ENCODE measurements at places on chromosomes 12 and 14. TPM values are rescaled to one million over a fixed set of nuclear protein-coding genes. Genes with fewer than 3 reads are reported as not detected.

Gene CPNE6
- not detected for total RNA-seq

Gene GARIN6
- total RNA-seq, result not detected

Gene GPR65
- 0.17 TPM for total RNA-seq

Gene KRT74
- not detected for total RNA-seq

Gene RIPK3
- 0.33 TPM for total RNA-seq

Gene NRL
- 0.77 TPM for total RNA-seq

Gene TBX5
- total RNA-seq, result 16.8 TPM

Gene HHIPL1
- 9.9 TPM for total RNA-seq

Gene HOTAIR
- total RNA-seq, result not detected

Gene POTEM
- total RNA-seq, result not detected

Gene SUPT16H
- total RNA-seq, result 66.1 TPM

Gene COL2A1
- not detected for total RNA-seq

Gene KLRC1
- total RNA-seq, result not detected

Gene AQP6
- total RNA-seq, result 0.17 TPM

Gene ZNF740
- 16.8 TPM for total RNA-seq

Gene GYS2
- total RNA-seq, result not detected

DNA sequence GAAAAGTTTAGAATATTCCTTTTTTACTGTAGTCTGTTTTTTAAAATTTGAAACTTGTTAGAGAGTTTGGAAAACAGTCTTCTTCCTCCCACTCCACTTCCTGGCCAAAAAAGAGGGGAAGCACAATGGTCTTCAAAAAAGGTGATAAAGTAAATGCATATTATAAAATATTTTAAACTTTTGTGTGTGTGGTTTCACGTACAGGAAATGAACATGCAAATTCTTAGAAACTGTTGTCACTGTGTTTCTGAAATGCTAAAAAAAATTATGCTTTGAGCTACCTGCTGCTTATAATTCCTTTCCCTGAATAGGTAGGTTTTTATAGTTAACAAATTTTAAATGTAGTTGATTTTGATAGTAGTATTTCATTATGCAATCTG, 2.9 kb downstream of the FGFR1OP2 start:
- no peak for DNase-seq

- DNase-seq, result no peak
Observed at GRCh38 chr14:89828471-89829165, 125.9 kb downstream of the EFCAB11 start.

- peak; percentile 78 for DNase-seq
Observed at GRCh38 chr12:27305673-27306456, 26.8 kb upstream of the BMAL2 start.

- no peak for DNase-seq
Observed at GRCh38 chr14:93464271-93464670, 33.5 kb downstream of the UNC79 start.

DNA sequence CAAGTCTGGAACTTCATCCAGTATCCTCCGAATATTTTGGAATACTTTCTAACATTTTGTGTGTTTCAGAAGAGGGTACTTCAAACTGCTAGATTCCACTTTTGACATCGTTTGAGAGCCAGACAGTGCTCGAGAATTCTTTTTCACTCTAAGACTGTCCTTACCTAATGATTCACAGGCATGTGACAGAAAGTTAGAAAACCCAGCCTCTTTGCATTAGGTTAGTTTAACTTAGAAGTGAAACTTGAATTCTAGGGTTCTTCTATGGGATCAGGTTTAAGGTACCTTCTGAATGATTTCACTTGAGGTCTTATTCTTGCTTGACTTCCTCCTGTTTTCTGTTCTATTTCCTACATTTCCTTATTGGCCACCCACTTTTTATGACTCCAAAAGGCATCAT, 431.8 kb downstream of the SLC6A15 start:
- no peak for DNase-seq

DNA sequence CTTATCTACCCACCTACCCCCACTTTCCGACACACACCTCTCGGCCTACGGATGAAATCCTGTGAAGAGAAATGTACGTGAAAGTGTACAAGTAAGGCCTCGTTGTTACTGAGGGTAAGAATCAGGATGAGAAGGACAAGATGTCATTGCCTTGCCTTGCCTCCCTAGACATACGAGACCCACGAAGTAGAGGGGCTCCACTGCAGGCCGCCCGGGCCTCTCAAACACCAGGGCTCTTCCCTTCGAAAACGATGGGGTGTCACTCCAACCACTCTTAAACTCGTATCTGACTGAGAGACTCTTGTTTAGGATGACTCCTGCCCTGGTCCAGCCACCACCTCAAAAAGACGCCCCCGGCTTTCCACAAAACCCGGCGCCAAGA, 498 bp downstream of the RACGAP1 start:
- no peak for DNase-seq

- DNase-seq, result peak; percentile 84
Observed at GRCh38 chr12:116277467-116278278, at the start of gene MED13L. Gene MED13L (minus strand): TSS chr12:116277693. CDS start chr12:116277131, 562 bp downstream.

GRCh38 chr12:112788205-112788604, 3.3 kb upstream of the RPH3A start:
- DNase-seq, result no peak

GRCh38 chr12:56626701-56627100, 3.4 kb downstream of the BAZ2A start:
- no peak for DNase-seq

DNA sequence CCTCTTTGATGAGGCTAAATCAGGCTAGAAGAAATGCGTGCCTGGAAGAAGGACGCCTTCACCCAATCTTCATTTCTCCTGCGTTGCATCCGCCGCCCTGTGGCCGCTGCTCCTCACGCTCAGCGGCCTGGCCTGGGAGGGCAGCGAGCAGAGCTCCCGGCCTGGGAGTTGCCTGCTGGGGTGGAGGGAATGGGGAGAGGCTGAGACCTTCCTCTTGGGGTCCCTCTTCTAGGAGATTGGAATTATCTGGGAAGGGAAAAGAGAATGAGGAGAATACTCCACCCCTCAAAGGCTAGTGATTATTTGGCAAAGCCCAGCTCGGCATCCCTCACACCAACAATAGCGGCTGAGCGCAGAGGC, 2.4 kb upstream of the HOXC12 start:
- DNase-seq, result no peak

DNA sequence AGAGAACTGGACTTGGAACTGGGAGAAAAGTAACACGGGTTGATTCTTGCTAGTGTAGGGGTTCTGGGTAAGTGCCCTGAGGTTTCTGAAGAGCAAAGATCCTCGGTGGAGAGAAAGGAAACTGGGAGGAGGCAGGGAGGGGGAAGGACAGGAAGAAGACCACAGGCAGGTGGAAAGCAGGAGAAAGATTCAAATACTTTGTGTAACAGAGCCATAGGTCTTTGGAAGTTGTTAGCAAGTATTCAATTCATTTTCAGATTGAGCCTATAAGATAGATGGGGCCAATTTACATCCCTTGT, 1.3 kb downstream of the PNP start:
- DNase-seq, result no peak

- DNase-seq, result no peak
Observed at GRCh38 chr12:107788690-107789458, 14.4 kb downstream of the ASCL4 start.

DNA sequence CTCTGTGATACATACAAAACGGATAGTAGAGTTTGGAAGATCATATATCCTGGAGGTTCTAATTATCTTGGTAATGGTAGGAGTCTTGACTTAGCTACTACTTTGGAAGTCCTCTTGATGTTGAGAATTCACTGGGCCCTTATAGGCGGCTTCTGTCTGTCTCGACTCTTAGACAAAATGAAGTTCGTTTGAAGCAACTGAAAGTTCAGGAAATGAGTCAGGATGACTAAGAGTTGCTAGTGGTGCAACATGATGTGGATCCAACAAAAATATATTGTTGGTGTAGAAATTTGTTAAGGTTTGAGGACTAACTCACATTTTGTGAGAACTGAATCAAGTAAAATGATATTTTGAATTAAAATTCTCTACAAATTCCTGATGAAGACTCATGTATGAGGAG, 272.7 kb downstream of the AEBP2 start:
- peak; percentile 94 for DNase-seq

- DNase-seq, result no peak
Observed at GRCh38 chr12:131510431-131510830, 200.5 kb upstream of the SFSWAP start.

DNA sequence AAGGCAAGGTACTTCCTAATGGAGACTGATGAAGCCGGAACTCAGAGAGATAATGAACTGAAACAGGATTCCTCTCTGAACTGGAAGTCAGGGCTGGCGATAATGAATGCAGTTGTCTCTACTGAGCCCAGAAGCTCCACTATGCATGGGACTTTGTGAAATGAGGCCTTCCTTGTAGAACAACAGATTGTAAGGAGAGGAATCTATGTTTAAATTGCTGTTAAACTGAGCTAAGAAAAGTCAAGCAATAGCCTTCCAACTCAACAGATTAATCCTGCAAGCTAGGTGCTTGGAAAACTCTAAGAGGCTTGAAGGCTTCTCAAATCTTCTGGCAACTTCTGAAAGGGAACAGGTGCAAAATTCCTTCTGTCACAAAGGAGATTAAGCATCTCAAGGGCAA, 119.5 kb upstream of the ARHGAP5 start:
- no peak for DNase-seq

- no peak for DNase-seq
Observed at GRCh38 chr12:116803013-116803736, 65.1 kb downstream of the RNFT2 start.

DNA sequence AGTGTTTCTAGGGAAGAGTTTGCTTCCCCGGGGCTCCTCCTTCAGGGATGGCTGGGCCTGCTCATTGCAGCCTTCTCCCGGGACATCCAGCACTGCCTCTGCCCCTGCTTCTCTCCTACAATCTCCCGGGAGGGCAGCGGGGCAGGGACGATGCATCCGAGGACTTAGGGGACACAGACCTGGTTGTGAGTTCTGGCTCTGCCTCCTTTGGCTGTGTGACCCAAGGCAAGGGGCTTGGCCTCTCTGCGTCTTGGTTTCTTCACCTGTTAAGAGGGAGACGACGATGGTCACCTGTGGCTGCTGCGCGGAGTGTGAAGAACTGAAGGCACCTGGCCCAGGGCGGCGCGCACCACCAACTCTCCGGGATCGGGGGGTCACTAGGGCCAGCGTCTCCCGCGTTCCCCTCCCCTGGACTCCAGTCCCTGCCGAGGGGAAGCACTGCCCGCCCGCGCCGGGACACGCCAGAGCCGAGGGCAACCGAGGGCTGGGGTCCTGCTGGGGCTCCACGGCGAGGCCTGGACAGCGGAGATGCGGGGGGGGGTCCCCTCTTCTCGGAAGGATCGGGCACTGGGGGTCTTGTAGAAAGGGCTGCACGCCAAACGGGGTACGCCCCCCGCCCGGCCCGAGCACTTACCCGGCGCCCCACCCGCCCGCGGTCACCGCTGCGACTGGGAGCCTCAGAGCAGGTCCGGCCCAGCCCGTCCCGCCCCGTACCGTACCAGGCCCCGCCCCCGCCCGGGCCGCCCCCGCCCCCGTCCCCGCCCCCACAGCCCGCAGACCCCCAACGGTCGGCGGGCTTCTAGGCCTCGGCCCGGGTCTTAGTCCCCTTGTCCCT, at the start of gene HVCN1:
Gene HVCN1 (minus strand): TSS at position 670 of the 835 bp plus-strand sequence. CDS start 5,870 bp downstream, outside the sequence.
- DNase-seq, result peak; percentile 15

GRCh38 chr12:110869026-110869425, 22.2 kb downstream of the CCDC63 start:
- no peak for DNase-seq

- DNase-seq, result no peak
Observed at GRCh38 chr12:38771871-38772270, 133.5 kb downstream of the CPNE8 start.

DNA sequence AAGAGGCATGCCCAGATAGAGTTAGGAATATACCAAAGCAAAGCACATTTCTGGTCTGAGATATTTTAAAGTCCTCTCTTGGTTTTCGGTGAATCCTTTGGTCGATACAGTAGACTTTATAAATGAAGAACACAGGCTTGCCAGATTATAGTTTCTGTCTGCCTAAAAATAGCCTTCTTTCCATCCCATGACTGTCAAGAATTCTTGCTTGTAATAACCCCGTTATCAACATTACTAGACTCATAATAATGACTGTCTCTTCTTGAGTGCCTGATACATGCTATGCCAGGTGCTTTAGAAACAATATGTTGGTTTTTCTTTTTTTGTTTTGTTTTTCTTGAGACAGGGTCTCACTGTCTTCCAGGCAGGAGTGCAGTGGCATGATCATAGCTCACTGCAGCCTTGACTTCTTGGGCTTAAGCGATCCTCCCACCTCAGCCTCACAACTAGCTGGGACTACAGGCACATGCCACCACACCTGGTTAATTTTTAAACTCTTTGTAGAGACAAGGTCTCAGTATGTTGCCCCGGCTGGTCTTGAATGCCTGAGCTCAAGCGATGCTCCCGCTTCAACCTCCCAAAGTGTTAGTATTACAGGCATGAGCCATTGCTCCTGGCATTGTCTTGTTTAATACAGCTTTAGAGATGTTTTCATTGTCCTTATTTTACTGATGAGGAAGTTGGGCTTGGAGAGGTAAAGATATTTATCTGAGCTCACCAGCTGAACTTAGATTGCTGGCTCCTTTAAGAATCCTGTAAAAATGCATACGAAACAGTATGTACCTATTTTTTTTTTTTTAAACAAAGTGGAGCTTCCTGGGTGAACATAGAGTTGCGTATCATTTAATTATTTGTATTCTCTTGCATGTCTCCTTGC, 30.4 kb downstream of the CHST11 start:
- no peak for DNase-seq

- no peak for DNase-seq
Observed at GRCh38 chr12:14332482-14332881, 33.0 kb upstream of the ATF7IP start.

Data from fibroblast of lung (primary cell).